GM19239 (cell line): ENCODE measurements at places on chromosomes 1 and 21.

GRCh38 chr1:235503403-235504121 is 690 bp downstream of the B3GALNT2 start:
- peak; percentile 24 for DNase-seq

DNA sequence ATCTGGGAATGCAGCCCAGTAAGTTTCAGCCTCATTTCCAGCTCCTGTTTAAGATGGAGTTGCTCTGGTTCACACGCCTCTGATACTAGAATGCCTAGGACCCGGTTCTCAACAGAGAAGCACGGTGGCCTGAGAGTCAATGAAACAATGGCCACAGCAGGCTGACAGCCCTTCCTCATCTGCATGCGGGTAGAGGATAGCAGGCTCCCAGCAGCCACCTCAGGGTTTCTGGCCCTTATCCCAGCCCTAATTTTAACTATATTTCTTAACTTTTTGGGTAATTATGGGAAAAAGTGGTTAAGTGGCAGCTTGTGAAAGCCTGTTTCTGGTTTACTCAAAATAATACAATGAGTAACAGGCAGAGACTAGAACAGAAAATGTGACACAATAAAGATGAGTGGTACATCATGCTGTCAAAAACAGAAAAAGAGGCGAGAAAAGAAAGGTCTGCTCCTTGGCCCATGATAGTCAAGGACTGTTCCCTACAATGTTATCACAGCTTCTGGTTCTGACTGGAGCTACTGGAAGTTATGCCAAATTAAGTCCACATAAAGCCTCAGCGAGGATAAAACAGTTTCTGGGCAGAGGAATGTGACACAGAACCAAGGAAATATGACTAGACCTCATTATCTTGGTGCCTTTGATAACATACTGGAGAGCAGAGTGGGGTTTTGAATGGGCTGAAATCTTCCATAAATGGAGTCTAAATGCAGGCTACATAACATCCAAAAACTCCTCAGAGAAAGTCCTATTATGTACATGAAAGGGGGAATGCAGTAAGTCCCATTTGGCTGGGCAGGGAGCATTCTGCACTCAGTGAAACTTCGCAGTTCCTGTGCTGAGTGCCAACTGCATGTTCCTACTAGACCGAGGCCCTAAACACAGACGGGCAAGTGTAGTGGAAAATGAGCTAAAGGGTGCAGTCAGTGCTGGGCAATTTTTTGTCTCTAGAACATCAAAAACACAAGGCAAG is 92.1 kb downstream of the NIBAN1 start:
- no peak for DNase-seq

GRCh38 chr1:172585348-172585747 is 52.4 kb downstream of the SUCO start:
- no peak for DNase-seq

DNA sequence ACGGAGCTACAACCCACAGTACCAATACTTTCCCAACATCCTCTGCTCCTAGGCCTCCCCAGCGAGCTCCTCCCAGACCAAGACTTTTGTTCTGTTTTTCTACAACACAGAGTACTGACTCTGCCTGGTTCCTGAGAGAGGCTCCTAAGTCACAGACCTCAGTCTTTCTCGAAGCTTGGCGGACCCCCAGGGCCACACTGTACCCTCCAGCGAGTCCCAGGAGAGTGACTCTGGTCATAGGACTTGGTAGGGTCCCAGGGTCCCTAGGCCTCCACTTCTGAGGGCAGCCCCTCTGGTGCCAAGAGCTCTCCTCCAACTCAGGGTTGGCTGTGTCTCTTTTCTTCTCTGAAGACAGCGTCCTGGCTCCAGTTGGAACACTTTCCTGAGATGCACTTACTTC is 20.6 kb downstream of the PLA2G5 start:
- DNase-seq: no peak

- no peak for DNase-seq
Measured at GRCh38 chr1:34923490-34923889, 6.0 kb downstream of the DLGAP3 start.

DNA sequence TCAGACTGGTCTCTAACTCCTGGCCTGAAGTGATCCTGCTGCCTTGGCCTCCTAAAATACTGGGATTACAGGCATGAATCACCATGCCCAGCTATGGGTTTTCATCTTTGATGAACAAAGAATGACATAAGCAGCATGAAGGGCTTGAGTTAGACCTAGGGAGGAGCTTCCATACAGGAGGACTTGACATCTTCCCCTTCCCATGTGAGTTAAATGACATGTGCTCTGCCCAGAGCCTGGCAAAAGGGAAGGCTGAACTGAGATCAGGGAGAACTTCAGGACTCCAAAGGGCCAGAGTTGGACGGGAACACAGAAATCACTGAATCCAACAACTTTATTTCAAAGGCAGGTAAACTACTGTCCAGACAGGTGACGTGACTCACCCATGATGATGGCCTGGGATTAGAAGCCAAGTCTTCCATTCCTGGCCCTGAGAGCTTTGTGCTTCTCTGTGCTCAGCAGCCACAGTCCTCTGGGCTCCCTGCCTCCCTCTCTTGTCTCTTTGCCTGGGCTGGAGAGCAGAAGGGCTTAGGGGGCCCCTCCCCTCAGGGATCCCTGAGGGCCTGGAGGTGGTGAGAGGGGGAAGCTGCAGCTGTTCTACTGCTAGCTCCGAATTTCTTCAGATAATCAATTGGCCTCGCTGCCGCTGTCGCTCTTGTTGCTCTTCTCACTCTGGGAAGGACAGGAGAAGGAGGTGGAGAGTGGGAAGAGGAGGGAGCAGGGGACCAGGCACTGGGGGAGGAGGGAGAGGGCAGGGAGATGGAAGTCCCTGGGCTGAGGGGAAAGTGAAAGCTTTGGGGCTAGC is 7.6 kb downstream of the NHLH1 start:
- no peak for DNase-seq

DNA sequence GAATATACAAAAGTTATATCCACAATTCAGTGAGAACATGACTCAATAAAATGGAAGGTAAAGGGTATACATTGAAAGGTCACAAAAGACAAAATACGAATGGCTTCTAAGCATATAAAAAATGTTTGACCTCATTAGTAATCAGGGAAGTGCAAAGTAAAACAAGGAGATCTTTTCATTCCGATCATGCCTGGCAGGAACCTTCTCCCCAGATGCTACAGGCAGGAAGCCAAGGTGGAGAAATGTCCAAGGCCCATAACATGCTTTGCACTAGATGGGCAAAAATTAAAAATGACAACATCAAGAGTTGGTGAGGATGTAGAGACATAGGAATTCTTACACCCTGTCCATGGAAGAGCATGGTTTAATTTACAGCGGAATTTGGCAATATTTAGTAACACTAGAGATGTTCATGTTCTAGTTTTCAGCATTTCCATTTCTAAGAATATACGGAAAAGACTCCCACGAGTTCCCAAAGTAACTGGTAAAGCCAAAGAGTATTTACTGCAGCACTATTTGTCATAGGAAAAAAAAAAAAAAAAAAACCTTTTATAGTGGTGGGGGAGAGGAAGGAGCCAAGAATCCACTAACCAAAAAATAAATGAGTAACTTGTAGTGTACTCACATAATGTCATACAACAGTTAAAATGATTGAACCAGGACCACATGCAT is 184.5 kb upstream of the KAZN start:
- DNase-seq: no peak

DNA sequence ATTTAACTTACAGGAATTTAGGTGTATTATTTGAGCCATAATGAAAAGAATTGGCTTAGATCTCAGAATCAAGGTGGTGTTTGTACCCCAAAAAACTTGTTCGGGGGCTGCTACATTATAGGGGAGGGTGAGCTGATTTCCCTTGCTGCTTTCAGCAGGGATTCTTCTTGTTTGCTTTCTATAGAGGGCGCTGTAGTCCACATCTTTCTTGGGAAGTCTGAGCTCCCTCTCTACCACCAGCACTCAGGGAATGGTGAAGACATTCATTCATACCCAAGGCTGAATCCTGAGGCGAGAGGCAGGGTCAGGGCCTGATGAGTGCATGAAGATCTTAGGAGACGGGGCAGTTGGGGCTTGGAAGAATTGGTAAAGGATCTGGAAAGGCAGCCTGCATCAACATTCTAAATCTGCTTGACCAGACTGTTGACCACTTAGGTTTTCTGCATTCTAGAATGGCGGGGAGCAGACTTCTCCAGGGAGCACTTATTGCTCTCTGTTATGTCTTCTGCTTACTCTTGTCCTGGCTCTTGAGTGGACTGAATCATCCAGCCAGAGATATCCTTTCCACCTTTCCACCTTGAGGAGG is 18.9 kb downstream of the SPATA46 start:
- peak; percentile 26 for DNase-seq

- no peak for DNase-seq
Measured at GRCh38 chr1:104092698-104093097, 343.0 kb downstream of the AMY1C start.

GRCh38 chr1:79042117-79042516 is 35.6 kb upstream of the ADGRL4 start:
- DNase-seq: no peak

DNA sequence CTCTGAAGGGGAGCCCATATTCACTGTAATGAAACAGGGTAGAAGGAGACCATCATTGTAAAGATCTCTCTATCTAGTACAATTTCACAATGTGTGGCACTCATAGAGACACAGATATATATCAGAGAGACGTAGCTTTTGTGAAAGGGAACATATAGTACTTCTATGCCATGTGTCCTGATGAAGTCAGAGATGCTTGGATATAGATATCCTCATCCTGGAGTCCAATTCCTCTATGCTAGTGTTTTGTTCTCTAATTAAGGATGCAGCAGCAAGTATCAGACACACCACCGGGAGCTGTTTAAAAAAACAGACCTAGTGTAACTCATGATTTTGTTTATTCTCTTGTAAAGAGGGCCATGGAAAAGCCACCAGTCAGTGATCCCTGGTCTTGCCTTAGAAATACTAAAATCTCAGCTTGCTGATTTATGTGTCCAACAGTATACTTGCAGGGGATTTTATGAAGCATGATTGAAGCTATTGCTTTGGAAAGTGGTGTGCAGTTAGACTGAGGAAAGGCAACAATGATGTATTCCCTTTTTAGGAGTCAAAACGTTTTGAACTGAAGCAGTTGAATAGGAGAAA is 2.5 kb downstream of the NCAM2 start:
- no peak for DNase-seq

DNA sequence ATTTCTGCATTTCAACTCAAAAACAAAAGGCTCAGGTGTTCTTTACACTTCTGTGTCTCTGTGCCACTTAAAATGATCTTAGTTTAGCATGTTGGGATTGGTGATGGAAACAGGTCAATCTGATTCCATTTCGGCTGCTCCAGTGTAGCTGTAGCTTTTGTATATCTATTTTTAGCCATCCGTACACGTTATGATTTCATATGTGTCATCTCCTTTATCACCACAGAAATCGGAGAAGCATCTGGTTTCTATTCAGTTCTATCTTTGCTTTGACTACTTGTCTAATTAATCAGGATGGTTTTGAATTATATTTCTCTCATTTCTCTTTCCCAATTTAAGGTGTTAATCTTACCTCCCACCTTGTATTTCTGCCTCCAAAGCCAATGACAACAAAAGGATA is 41.1 kb downstream of the RGS21 start:
- no peak for DNase-seq

GRCh38 chr1:1175221-1176062 is 1.8 kb downstream of the TTLL10 start:
- no peak for DNase-seq

DNA sequence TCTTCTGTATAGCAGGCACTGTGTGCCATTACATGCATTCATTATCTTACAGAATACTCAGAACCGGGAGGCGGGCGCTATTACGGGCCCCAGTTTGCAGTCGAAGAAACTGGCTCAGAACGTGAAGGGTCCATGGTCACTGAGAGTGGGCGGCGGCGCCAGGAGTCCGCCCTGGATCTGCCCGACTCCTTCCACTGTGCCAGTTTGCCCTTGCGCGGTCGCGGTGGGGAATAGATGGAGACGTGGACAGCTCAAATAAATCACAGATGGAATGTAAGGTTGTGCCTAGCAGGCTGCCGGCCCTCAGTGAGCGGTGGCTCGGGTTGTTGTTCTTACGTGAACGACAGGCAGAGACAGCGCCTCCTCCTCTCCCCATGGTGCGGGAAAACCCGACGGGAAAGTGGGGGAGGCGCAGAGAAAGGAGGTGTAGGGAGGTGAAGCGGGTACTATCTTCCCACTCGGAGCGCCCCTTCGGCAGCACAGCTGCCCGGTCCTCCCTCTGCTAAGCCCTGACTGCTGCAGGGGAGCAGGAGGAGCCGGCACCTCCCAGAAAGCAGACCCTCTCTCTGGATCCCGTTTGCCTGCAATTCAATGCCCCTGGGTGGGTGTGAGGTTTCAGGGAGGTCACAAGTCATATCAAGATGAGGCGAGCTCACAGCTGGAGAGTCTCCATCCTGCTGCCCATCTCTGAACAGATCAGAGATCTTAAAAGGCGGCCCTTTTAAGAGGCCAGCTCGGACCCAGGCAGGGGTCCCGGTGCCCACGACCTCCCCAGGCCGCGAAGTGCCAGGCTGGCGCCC is 1.1 kb downstream of the COL9A2 start:
- no peak for DNase-seq

GRCh38 chr1:43358121-43358745 is 548 bp upstream of the CDC20 start:
- no peak for DNase-seq

GRCh38 chr21:16402752-16403151 is 673.0 kb downstream of the USP25 start:
- no peak for DNase-seq

- no peak for DNase-seq
Measured at GRCh38 chr1:113215015-113215414, 142.0 kb downstream of the LRIG2 start.

GRCh38 chr1:232218955-232219865 is 410.7 kb downstream of the SIPA1L2 start:
- DNase-seq: no peak

GRCh38 chr1:190540366-190540765 is 62.7 kb upstream of the BRINP3 start:
- no peak for DNase-seq

- no peak for DNase-seq
Measured at GRCh38 chr1:162028726-162029125, 5.1 kb upstream of the OLFML2B start.

DNA sequence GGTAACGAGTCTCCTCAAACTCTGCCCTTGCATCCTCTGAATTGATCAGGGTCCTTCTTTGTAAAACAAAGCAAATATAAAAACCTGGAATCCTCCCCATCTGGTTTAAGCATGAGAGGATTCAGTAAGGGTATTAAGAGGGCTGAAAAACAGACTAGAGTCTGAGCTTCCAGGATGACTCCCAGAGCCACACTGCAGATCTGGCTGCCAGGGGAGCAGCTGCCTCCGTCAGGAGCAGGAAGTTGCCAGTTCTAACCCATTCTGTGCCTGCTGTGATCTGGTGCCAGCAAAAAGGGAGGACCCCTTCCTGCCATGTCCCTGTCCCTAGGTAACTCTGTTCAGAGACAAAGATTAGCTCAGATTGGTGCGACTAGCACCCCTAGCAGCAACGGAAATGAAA is 27.5 kb downstream of the SERTAD4 start:
- no peak for DNase-seq

DNA sequence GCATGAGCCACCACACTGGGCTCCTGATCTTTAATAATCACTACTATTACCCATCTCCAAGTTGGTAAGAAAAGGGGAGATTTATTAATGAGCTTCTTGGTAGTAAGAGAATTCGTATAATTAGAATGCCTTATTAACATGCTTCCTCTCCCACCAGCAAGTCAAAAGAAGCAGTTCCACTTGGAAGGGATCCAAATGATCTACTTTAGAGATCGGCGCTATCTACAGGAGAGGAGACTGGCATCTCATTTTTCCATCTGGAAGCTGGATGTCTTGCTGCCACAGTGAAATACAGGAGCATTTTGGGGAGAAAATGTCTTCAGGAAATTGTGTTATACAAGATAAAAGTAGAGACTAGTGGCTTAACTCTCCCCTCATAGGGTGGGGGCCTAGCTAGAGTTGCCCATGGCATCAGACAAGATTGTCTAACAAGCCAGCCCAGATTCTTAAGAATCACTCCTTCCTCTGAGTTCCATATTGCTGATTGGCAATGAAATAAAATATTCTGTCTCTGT is 33.6 kb upstream of the CAMSAP2 start:
- DNase-seq: no peak
